ENCODE measurements at places on chromosomes 2 and 18.

DNA sequence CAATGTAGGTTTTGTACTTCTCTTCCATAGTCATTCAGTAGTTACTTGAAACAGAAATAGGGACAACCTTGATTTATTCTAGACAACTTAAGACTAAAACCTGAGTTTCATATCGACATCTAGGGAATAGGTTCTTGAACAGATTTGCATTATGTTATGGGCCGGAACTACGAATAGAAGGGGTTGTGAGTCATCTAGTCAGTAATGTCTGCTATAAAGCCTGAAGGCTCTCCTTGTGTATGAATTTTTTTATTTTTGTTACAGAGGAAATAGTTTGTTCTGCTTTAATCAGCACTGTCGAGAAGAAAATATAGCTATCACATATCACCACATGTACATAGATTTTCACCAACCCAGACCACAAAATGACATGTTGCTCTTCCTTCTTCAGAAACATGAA lies 17.3 kb upstream of the TRIM43 start:
- peak; percentile 47 for DNase-seq

- DNase-seq, result no peak
Observed at GRCh38 chr2:159546716-159547430, 69.5 kb downstream of the BAZ2B start.

DNA sequence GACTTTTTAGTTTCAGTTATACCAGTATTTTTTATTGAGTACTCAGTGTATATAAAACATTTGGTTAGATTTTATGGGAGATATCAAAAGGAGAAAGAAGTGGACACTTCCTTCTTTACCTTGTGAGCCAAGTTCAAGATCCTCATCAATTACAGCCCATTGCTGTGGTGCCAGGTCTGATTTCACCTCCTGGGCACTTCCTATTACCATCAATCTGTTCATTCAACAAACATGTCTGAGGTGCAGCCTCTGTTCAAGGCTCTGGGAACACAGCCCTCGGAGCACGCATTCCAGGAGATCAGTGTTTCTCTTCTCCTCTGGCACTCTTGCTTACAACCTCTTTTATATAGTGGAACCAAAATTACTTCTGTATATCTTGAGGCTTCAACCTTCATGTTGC lies 171.4 kb upstream of the ALPP start:
- no peak for DNase-seq

- DNase-seq, result no peak
Observed at GRCh38 chr2:71880846-71881610, 266.6 kb downstream of the CYP26B1 start.

- no peak for DNase-seq
Observed at GRCh38 chr2:29879456-29879855, 41.9 kb downstream of the ALK start.

GRCh38 chr2:174781996-174782395 lies 17.7 kb upstream of the CHRNA1 start:
- no peak for DNase-seq

DNA sequence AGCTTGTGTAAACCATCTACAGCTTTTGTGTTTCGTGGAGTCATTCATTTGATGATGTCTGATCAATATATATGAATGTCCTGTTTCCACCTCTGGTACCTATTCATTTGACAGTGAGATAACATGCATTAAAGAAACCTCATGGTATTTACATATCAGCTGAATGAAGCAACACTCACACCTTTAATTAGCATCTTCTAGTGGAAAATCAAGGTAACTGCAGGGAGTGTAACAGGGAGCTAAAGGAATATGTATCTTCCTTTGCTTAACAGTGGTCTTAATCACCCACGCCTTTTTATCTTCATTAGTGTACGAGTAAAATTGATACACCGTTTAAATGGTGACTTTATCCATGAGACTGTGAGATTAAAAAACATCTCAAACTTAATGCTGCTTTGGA lies 15.6 kb downstream of the SLC39A10 start:
- DNase-seq, result no peak

- no peak for DNase-seq
Observed at GRCh38 chr18:52313213-52313612, 26.8 kb upstream of the DCC start.

DNA sequence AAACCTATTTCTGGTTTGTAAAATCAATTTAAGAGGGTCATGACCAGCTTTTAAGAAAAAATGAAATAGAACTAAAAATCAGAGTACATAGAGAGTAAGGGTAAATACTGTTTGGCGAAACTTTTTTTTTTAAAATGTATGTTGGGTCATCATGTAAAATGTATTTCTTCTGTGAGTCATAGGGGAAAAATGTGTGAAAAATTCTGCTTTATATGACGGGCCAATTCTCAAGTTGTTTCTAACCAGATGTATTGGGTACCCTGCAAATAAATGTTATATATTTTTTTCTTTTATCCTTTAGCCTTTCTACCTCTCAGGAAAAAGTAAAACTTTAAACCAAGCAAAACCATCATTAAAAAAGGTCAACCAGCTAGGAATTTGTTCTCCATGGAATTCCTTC lies 13.9 kb downstream of the AFTPH start:
- DNase-seq, result no peak

GRCh38 chr18:46555213-46555612 lies 101.8 kb downstream of the LOXHD1 start:
- no peak for DNase-seq

- DNase-seq, result no peak
Observed at GRCh38 chr2:96145848-96146152, 560 bp upstream of the DUSP2 start.

DNA sequence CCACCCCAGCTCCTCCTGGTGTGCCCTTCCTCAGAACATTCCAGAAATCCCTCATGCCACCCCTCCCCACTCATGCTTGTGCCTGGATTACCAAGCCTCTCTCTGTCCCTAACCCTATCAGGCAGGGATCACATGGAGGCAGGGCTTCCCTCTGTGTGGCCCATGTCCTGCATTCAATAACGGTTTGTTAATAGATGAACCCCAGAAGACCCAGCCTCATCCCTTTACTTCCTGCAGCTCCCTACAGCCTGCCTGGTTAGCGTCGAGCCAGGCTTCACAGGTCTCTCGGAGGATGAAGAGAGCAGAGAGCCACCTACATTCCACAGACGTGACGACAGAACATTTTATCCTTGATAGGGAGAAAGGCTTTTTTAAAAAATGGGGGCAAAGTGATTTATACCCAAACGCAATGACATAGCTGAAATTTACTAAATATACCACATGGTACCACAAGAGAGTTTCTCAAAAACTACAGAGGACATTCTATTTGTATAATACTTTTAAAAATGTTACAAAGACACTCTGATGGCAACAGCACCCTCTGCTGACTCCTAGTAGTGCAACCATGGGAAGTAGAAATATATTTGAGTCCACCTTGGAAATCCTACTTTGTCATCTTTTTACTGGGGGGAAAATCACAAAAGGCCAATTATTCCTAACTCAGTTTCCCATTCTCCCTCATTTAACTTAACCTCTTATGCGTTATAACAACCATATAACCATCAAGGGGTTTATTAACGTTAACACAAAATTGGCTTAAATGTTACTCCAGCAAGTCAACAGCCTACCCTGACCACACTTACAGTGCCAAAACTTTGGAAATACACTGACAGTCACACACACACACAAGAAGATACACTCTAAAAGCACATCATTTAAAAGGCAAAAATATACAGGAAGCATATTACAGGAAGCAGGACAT lies 30.7 kb downstream of the FBXO15 start:
- DNase-seq, result peak; percentile 48

- DNase-seq, result no peak
Observed at GRCh38 chr18:50715919-50716318, 103.9 kb downstream of the MRO start.

DNA sequence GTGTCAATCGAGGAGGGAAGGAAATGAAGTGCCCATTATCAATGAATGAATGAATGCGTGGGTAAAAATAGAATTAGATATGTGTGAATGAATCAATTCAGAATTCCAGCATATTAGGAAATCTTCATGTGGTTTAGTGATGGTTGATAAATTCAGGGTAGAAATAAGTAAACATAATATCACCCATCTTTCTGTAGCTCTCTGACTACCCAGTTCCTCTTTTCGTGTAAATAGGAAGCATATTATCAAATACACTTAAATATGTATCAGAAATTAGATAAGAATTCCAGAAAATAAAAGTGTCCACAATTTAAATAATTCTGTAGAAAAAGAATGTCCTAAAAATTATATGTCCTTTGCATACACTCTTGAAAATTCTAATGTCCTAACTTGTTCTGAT lies 552.9 kb upstream of the LRATD1 start:
- DNase-seq, result no peak

GRCh38 chr2:28678175-28678855 lies 73.3 kb upstream of the PPP1CB start:
- no peak for DNase-seq

GRCh38 chr2:226716126-226716525 lies 83.5 kb downstream of the IRS1 start:
- DNase-seq, result no peak

- no peak for DNase-seq
Observed at GRCh38 chr2:26780203-26780760, 5.6 kb upstream of the CENPA start.

GRCh38 chr18:8261651-8262091 lies 347.6 kb upstream of the RAB12 start:
- DNase-seq, result no peak

GRCh38 chr2:203741566-203741965 lies 35.1 kb downstream of the CD28 start:
- DNase-seq, result no peak

DNA sequence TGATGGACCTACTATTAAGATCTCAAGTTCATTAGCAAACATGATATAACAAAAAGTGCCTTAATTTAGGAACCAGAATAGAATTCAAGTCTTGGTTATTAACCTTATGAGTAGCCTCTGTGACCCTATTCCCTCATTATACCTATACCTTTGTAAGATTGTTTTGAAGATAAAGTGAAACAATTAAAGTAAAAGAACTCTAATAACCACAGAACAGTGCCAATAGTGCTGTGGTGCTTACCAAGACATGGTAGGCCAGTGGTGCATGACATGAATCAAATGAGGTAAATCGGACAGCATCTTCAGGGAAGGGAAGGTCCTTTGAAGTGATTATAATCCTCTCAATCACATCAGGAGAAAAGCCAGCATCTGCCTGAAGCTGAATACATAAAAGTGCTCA lies 36.4 kb downstream of the METTL4 start:
- no peak for DNase-seq

DNA sequence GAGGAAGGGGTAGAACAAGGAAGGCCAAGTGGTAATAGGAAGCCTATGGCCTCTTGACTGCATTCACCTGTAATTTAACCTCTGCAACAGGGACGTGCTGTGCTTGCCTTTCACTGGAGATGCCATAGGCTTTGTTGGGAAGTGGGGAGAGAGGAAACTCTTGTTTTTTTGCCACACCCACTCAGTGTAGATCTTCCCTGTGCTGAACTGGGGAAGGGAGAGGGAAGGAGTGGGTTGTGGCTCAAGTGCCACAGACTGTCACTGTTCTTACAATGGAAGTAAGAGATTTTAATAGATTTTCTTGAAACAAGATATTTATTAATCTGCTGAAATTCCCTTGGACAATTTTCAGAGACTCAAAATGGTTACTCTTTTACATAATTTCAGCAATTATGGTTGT lies 127.3 kb downstream of the FAM210A start:
- DNase-seq, result no peak

- DNase-seq, result no peak
Observed at GRCh38 chr2:196607073-196607472, 32.4 kb upstream of the CCDC150 start.

DNA sequence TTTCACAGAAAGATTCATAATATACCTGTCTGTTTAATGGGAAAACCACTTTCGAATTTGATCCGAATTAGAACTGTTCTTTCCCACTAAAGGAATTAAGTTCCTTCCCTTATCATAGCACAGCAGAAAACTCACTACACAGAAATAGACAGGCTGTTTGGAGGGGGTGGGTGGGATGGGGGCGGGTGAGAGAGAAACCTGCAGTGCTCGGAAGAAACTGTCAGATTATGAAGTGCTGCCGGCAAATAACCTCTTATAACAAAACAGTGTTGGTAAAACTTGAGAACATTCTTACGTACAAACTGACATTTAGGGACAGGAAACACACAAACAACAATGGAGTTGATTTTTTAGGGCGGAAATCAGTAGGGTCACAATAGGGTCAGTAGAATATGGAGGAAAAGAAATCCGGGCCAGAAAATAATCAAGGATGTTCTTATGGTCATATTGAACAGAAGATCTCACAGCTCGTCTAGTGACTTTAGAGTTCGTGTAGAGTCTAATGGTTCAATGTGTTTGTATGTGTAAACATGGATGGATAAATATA lies 756.0 kb upstream of the LRATD1 start:
- DNase-seq, result no peak

DNA sequence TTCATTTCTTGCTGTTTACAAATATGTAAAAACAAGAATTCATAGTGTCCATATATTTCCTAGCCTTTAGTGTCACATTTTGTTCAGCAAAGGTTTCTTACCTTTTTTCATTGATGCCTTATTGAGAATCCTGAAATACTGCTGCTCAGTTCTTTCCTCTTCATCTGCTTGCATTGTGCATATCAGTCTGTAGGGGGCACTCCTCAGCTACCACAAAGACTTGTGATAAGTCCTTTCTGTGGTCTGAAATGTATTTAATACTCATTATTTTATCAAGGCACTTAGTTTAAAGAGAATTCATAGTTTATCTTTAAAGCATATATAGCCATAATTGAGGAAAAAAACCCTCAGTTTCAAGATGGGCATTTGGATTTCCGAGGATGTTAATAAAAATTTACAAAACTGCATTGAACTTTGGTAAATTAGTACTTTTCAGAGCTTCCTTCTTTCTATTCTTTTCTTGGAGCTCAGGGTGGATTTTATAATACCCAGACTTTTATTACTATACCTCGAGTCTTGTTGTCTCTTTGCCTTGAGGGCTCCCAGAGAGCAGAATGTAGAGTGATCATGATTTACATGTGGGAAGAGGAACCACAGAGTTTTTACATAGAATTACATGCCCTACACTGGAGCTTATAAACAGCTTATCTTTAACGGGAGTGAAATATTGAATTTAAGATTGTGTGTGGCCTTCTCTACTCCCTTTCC lies 570.1 kb downstream of the PLCL1 start:
- DNase-seq, result peak; percentile 60

- DNase-seq, result no peak
Observed at GRCh38 chr2:72572501-72572900, 253.3 kb downstream of the EXOC6B start.

GRCh38 chr2:201701646-201702045 lies 3.2 kb upstream of the MPP4 start:
- no peak for DNase-seq

DNA sequence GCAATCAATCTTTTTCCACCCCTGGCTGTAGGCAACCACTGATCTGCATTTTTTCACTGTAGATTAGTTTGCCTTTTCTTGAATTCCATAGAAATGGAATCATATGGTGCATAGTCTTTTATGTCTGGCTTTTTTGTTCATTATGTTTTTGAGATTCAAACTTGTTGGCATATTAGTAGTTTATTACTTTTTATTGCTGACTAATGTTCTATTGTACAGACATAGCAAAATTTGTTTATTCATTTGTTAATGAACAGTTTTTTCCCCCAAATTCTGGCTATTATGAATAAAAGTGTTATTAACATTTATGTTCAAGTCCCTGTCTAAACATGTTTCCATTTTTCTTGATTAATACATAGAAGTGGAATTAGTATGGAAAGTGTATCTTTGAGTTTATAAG lies 21.4 kb upstream of the WDSUB1 start:
- DNase-seq, result no peak

- DNase-seq, result no peak
Observed at GRCh38 chr2:64479259-64480117, 25.5 kb downstream of the LGALSL start.
